ENCODE measurements at places on chromosomes 1 and 21.

GRCh38 chr21:14545906-14546480 is at the start of gene SAMSN1:
Gene SAMSN1, minus strand, starts transcription at chr21:14546315. Its CDS starts 54 bp downstream, at chr21:14546261.
- DNase-seq, result peak; percentile 77

GRCh38 chr1:55542901-55543504 is 327.8 kb upstream of the USP24 start:
- DNase-seq, result no peak

- no peak for DNase-seq
These were observed 56.7 kb downstream of the SLX9 start for GRCh38 chr21:44996501-44996921.

DNA sequence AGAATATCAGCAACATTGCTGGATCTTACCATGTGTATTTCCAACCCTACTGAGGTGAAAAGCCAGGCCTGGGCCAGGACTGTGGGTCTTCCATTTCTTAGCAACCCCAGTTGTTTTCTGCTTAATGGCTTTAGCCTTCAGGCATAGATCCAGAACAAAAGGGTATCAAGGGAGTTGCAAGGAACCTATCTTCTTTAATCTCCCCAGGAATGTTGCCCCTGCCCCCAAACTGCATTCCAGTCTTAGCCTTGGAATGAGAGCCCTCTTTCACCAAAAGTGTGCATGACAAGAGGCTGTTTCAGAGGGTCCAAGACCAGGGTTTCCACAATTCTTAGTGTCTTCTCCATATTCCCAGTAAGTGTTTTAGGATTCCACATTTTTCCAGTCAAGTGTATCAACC is 87.9 kb upstream of the SOX13 start:
- no peak for DNase-seq

- DNase-seq, result no peak
These were observed 49.9 kb downstream of the SUCO start for GRCh38 chr1:172582889-172583288.

- DNase-seq, result no peak
These were observed 2.6 kb downstream of the PFDN2 start for GRCh38 chr1:161115132-161115711.

DNA sequence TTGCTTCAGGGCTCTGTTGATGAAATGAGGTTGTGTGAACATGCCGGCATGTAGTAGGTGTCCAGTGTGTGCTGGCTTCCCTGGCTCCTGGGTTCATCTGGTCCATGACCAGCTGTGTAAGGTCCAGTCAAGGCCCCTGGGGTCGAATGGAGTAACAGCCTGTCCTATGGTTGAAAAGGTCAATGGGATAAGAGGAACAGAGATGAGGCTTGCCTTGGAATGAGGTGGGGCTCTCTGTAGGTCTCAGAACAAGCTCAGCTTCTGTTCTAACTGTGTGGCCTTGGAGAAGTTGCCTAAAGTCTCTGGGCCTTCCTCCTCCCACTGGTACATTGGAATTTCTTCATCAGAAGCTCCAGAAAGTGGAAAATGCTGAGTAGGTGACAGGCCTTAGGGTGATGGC is 26.6 kb downstream of the RPS6KA1 start:
- DNase-seq, result no peak

DNA sequence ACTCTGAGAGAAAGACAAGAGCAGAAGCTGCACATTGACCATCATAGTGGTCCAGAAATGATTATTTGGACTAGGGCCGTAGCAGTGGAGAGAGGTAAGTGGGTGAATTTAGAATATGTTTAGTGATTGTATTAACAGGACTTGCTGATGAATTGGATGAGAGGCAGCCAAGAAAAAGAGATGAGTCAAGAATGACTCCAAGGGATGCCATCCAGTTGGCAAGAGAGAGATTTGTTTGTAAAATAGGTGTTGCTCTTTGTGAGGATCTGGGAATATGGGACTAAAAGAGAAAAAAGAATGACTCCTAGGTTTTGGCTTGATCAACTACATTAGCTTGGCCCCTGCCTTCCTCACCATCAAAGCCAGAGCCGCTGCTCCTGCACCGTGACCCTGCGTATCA is 54.2 kb upstream of the ARTN start:
- DNase-seq, result no peak

- DNase-seq, result no peak
These were observed 288.4 kb upstream of the RGS18 start for GRCh38 chr1:191869790-191870312.

DNA sequence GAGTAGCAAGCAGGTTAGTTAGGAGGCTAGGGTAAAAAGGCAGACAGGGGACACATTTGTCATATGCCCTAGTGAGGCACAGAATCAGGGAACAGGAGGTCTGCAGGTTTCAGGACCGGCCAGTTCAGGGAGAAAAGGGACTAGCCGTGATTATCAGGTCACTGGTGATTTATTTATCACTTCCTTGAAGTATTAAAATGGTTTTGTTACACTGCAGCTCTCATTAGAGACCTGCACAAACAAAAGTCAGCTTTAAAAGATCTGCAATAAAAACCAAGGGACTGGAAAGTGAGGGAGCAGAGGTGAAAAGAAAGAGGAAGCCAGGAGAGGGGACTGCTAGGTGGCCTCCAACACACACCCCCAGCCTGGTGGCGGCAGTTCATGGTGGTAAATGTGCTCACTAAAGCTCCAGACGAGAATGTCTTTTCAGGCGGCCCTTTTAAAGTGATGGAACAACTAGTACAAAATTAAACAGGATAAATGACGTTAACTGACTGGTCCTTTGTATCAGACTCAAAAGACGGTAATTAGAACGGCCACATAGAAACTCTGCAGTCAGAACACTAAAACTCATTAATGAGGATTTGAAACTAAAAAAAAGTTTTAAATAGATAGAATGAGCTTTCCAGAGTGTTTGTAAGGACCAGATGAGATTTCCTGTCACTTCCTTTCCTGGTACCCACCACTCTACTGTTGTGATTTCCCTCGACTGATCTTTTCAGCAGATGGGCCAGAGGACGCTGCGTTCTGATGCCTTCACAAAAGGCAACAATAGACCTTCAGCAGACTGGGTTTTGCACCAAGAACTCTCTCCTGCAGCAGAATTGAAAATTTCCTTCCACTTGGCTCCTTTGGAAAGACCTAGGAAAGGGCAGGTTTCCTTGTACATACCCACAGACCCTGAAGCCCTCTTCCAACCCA is 136.8 kb downstream of the NTPCR start:
- DNase-seq, result no peak

- DNase-seq, result no peak
These were observed 14.9 kb downstream of the FASLG start for GRCh38 chr1:172673761-172674160.

DNA sequence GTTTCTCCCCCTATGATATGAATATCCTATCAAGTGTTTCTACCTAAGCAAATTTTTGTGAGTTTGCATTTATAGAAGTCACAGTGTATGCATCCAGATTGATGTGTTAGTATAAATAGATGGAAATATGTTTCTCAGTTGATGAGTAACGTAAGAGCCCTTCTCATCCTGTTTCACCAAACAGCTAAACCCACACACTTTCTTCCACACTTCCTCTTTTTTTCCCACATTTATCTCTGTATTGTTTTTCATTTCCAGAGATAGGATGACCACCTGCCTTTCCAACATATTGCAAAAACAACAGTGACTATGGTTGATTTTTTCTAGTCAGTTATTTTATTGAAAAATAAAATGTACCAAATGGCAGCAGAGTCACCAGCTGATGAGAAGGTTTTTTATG is 490.1 kb downstream of the NEGR1 start:
- no peak for DNase-seq

DNA sequence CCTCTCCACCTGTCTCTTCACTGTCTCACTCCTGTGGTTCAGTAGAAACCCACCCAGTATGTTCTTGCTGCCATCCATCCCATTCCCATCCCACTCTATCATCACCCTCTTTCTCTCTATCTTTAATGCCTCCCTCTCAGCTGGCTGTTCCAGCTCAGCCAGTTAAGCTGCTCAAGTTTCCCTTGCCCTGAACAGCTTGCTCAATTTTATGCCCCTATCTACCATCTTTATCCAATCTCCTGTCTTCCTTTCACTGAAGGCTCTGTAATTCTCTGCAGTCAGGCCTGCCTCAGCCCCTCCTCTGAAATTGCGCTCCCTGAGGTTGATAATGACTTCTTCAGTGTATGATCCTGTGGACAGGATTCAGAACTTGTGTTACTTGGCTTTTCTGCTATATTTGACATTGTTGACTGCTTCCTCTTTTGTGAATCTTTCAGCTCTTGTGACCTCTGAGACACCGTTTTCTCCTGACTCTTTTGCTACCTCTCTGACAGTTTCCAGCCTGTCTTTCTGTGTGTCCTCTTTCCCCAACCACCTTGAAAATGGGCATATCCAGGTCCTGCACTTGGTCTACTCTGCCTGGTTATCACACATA is 13.9 kb upstream of the BCAR3 start:
- no peak for DNase-seq

DNA sequence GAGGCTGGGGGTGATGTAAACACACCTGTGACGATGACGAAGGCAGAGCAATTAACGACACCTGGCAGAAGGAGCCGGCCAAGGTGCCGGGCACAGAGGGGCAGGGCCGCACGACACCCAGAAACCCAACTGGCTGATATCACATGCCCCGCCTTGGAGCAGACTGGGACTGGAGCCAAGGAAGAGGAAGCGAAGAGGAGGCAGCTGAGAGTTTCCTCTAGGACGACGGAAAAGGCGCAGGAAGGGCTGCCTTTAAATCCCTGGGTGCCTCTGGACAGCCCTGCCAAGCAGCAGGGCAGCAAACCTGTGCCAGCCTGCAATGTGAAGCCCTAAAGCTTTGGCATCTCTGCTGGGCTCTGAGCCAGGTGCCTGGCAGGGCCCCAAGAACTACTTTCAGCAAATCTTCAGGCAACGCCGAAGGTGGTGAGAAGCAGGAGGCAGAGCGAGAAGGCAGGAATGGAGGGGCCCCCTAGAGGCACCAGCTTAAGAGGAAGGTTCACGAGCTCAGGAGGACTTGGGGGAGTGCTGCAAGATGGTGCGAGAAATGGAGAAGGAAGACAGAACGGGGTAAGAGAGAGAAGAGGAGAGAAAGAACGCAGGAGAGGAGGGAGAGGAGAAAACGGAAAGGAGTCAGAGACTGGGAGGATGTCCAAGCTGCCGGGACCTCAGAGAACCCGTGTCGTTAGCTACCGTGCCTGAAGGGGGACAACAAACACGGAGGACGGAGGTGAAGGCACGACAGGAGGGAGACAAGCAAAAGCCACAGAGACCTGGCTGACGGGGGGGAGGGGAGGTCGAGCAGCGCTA is 25.3 kb upstream of the PEF1 start:
- DNase-seq, result peak; percentile 52

GRCh38 chr21:39538453-39539042 is 74.2 kb upstream of the B3GALT5 start:
- no peak for DNase-seq

- DNase-seq, result no peak
These were observed 39.0 kb downstream of the LRRC71 start for GRCh38 chr1:156959414-156959813.

GRCh38 chr1:32886004-32886827 is at the start of gene HPCA:
Gene HPCA, plus strand, starts transcription at chr1:32886491. Its CDS starts 2,408 bp downstream, at chr1:32888899.
- peak; percentile 20 for DNase-seq

GRCh38 chr1:96559707-96560596 is 161.6 kb upstream of the PTBP2 start:
- no peak for DNase-seq

Data from CD8-positive, alpha-beta memory T cell (primary cell).